ENCODE measurements at places on chromosomes 3 and 15.

GRCh38 chr3:71414189-71414927 lies 169.2 kb downstream of the FOXP1 start:
- no peak for DNase-seq

- no peak for DNase-seq
Measured at GRCh38 chr3:158781191-158781590, 20.7 kb upstream of the MFSD1 start.

- no peak for DNase-seq
Measured at GRCh38 chr3:126682009-126682408, 22.0 kb upstream of the CHCHD6 start.

DNA sequence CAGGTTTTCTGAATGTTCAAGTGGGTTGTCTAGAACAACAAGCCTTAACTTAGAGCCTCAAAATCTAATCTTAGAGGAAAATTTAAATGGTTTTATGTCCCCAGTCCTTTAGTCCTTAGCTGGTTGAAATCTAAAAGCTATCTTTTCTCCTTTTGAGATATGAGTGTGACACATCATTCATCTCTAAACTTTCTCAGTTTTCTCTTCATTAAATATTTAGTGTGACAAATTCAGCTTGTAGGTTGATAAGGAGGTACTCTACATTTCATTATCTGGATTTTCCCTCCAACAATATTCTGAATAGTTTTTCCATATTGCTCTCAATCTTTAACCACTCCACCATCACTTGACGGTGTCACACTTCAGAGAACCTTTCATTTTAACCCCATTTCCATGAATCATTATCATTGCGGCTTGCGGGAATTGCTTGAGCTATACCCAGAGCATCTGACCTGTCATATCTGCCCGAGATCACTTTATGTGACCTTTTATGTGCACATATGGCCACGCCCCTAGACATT lies 16.1 kb upstream of the ATP8B4 start:
- DNase-seq = no peak

DNA sequence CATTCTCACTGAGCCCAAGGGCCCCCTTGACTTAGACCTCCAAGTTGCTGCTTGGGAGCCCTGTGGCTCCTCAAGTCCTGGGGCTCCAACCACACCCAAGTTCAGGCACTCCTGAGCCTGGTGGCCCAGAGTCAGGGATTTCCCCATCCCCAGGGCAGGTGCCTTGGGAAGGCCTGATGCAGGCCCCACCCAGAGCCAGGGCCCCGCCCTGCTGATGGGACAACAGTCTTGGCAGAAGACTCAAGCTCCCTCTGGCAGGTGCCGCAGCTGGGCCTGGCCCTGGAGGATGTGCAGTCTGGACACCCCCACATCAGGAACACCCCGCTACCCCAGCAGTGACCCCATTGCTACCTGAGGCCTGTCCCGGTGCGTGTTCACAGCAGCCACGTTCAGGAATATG lies 17.7 kb upstream of the SHISA5 start:
- DNase-seq = no peak
